Ovary (tissue), 10 donors: ENCODE measurements at places on chromosomes 5 and 9. TPM values are rescaled to one million over a fixed set of nuclear protein-coding genes. Genes with fewer than 3 reads are reported as not detected.

LHX2 gene
- not detected for total RNA-seq

OR1Q1 gene
- not detected for total RNA-seq

BARHL1 gene
- total RNA-seq: not detected

TERT gene
- 0.10 TPM for total RNA-seq

SIGMAR1 gene
- 69.0 TPM for total RNA-seq

GPSM1 gene
- total RNA-seq: 36.3 TPM

GRCh38 chr9:1982074-1982473 is 33.1 kb upstream of the SMARCA2 start:
- no peak for DNase-seq

DNA sequence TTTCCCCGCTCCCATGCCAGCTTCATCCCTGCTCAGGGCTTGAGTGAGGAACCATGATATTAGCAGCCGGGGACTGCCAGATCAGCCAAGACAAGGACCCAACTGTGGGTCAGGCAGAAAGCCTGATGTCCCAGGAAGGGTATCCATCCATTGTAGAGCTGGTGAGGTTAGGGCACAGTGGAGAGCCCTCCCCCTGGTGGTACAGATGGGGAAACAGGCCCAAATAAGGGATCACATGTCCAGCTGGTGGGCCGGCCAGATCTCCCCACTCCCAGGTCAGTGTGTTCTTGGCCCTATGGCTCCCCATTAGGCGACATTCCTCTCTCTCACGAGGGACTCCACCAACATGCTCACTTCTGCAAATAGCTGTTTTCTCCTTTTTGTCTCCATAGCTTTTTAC is 9.0 kb downstream of the CDX1 start:
- DNase-seq: no peak

DNA sequence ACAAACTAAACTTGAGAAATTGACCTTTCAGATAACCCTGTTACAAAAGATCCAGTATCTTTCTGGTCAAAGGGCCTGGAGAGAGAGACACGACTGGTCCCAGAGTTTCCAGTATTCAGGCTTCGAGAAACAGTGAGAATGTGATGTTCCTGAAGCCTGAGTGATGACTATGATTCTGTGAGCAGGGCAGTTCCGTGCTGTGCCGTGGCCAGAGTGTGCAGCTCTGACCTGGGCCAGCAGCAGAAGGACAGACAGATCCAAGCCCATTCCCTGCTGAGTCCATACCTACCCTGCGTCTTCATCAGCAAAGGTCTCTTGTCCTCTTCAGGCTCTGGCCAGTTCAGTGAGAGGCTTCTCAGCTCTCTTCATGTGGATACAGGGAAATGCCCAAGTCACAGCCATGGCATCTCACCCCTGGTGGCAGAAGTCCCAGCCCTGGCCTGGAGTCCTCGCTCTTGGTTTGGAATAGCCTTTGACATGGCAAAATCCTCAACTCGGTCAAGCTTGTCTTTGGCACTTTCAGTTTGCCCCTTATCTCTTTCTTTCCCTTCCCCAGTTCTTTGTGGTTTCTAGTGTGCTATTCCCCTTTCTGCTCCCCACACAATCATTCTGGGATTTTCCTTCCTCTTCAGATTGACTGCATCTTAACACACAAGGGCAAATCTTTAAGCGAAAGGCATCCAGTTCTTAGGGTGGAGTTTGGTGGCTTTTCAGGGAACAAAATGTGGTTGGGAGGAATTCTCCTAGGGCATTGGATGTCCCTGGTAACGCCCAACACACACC is 107.7 kb downstream of the LIFR start:
- no peak for DNase-seq

DNA sequence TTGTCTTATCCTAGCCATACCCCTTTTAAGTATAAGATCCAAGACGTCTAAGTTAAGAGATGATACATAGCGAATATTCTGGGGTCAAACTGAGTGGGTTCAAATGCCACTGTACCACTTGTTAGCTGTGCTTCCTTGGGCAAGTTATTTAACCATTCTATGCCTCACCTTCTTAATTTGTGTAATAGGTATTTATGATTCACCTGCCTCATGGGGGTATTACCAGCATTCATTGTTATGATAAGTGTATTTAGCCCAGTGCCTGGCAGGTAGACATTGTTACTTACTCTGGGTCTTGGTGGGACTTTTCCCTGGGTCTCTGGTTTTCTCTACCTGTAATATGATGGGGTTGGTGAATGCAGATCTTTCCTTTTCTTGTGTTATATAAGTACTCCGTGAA is 3.8 kb downstream of the LARP1 start:
- DNase-seq: no peak

- DNase-seq: no peak
These were observed 542.4 kb downstream of the RAB3C start for GRCh38 chr5:59125011-59125961.

DNA sequence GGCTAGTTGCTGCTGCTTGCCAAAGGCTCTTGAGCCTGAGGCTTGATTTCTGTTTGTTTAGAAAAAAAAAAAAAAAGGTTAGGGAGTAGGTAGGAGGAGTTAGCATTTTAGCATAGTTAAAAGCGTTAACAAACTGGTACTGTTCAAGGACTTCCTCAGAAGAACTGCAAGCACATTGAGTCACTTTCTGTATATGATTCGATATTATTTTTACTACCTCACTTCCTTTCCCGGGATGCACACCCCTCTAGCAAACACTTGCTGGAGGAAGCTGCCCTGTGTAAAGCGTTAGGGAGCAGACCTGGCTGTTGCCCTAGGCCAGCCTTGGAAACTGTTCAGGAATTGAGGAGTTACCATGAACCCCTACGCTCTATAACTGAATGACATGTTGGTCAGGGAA is 15.7 kb upstream of the CEP120 start:
- no peak for DNase-seq

GRCh38 chr5:72281430-72281763 is 38.6 kb downstream of the MRPS27 start:
- no peak for DNase-seq

GRCh38 chr5:143315929-143316328 is 87.6 kb downstream of the NR3C1 start:
- DNase-seq: no peak

DNA sequence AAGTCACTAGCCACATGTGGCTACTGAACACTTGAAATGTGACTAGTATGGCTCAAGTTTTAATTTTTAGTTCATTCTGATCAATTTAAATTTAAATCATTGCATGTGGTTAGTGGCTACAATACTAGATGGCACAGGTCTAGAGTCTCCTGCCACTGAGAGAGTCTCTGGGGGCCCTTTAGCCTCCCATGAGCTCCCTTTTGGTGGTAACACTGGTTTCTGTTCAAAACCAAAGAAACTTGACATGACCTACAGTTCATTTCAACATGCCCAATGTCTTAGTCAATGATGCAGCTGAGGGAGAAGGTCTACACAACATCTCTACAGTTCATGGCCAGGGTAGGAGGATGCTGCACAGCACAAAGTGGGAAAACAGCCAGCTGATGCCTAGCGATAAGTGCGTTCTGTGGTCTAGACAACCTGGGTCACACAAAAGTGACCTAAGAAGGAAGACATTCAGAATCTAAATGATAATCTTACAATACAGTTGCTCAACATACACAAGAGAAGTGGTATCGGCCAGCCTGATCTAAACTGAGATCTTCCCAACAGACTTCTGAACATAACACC is 121.0 kb downstream of the AUH start:
- no peak for DNase-seq

- DNase-seq: no peak
These were observed 376.8 kb upstream of the RFX3 start for GRCh38 chr9:3902631-3903030.

GRCh38 chr9:28318515-28318914 is 745.2 kb upstream of the C9orf72 start:
- DNase-seq: no peak
